AG04450 (cell line): ENCODE measurements at places on chromosomes 3 and 15.

DNA sequence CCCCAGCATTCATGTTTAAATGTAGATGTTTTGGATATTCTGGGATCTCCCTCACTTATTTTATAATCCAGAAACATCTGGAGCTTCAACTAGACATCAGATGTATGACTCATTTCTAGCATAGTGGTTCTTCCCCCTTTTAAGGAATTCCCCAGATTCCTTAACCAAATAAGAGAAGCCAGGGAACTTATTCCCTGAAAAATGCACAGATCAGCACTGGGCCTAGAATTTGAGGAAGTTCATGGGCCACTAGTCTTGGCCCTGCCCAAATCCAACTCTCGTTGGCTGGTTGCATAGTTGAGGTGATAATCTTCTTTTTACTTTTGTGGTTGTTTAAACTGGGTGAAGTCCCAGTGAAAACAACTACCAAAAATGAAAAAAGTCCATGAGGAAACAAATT is 20.4 kb downstream of the RARRES1 start:
- DNase-seq, result peak; percentile 61

GRCh38 chr3:13712682-13713180 is 163.8 kb downstream of the FBLN2 start:
- DNase-seq, result no peak

DNA sequence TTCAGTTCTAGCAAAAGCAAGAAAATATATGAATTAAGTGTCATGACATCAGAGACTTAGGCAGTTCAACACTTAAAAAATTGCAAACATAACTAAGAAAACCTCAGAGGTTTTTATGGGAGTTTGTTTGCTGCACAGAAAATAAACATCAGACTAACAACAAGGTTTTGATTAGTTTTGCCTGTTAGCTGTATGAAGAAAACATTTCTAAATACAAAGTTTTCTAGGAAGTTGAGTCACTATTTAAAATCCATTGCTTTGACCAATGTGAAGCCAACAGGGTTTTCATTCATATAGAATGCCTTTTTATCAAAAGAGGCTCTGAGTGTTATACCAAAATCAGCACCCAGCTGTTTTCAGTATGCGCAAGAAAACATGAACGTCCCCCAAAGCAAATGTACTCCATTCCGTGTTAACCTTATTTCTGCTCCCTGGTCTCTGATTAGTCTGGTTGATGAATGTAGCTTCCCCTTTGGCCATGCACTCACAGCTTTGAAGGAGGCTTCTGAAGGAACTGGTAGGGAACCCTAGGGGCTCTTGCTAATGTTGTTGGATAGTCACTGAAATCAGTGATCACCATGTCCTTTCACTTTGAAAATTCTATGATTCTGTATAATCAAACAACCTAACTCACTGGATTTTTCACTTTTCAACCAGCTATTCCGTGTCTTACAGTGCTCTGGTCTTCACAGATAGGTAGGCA is 89.6 kb upstream of the TSEN2 start:
- DNase-seq, result no peak

- DNase-seq, result no peak
These were observed 37.4 kb downstream of the TM2D3 start for GRCh38 chr15:101614761-101615160.

DNA sequence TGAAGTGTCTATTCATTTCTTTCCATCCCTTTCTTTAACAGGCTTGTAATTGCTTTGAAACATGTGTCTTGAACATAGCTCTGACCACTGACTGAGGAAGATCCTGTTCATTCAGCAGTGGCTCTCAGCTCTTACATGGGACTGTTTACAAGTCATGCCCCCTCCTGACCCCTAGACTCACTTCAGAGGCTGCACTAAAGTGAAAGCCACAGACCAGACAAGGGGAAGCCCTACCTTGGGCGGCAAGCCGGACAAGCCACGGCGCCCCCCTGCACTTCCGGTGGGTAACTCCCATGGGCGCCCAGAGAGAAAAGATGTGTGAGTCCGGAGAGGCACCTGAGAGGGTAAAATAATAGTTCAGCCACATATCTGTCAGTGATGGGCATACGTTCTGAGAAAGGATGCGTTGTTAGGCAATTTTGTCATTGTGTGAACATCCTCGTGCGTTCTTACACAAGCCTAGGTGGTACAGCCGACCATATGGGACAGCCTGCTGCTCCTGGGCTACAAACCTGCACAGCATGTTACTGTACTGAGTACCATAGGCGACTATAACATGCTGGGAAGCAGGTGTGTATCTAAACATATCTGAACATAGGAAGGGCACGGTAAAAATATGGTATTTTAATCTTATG is 116.2 kb downstream of the CHSY1 start:
- DNase-seq, result no peak

DNA sequence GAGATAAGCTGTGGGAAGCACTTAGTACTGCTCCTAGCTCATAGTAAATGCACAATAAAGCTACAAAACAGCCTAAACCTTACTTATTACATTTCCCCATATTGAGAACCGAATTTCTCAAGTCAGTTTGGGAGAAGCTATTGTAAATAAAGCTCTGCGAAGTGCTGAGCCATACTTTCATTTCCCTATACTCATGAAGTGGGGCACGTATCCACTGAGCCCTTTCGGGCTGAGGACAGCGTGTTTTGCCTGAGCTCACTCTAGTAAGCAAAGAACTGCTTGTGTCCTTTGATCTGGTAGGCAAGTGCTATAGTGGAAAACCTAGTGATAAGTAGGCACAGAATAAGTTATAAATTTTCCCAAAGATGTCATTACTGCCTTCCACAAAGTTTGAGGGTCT is 165.0 kb downstream of the RSL24D1 start:
- no peak for DNase-seq

DNA sequence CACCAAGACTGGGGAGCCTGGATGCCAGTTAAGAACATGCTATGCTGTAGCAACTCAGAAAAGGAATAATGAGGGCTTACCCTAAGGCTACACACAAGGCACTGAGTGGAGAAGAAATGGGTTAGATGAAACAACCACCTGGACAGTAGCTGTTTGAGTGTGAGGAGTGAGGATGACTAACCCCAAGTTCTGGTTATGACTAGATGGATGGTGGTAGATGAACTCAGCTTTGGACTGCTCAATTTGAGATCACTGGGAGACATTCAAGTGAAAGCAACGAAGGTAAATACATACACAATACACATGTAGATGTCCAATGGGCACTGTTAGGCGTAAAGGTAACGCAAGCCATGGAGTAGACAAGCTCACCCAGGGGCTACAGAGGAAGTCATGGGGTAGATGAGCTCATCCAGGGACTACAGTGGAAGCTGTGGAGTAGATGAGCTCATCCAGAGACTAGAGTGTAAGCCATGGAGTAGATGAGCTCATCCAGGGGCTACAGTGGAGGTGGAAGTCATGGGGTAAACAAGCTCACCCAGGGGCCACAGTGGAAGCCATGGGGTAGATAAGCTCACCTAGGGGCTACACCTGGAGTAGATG is 98.3 kb downstream of the ANO10 start:
- no peak for DNase-seq

GRCh38 chr3:137259701-137260100 is 301.9 kb downstream of the IL20RB start:
- DNase-seq, result no peak

DNA sequence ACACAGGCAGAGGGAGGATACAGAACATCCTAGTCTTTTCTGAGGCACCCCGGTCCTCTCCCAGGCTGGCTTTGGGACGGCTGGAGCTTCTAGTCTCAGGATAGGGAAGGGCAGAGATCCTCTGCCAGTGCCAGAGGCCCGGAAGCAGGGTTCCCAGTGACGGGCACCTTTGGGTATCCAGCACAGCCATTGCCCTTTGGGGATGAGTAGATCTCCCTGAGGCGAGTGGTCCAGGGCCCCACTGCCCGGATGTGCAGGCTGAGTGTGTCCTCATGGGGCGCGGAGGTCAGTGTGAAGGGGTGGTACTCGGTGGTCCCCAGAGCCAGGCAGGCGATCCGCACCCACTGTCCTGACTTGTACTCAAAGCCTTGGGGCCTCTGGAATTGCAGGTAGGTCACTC is 18.3 kb downstream of the DUOX2 start:
- DNase-seq, result no peak

- DNase-seq, result no peak
These were observed 720.2 kb downstream of the MCTP2 start for GRCh38 chr15:94951538-94951937.

DNA sequence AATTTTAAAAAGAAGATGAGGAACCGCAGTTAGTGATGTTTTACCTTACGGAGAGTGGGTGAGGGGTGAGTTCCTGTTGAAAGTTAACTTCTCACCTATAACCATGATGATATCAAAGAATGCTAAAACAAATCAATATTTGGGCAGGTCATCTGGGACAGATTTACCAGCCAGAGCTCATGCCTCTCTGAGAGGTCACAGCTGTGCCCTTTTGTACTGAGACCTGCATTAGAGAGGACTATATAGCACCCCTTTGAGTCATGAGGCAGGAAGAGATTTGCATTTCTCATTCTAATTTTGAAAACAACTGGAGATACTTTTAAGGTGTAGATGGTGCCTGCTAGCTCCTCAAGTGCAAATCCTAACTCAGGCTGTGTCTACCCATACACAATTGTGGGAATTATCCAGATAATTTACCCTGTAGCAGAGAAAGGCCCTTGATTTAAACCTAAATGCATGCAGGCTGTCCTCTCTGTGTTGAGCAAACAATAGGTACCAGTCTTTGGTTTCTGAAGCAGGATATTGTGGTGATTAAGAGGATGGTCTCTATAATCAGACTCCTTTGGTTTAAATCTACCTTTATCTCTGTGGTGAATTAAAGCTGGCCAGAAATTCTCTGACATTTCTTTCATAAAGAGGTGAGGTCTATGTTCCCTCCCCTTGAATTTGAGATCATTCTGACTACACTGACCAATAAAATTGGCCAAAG is 5.8 kb upstream of the TM4SF4 start:
- DNase-seq, result no peak
